SIG-M5 (cell line): ENCODE measurements at places on chromosomes 1 and 21.

- no peak for DNase-seq
These were observed 35.2 kb downstream of the SPEN start for GRCh38 chr1:15882665-15883064.

DNA sequence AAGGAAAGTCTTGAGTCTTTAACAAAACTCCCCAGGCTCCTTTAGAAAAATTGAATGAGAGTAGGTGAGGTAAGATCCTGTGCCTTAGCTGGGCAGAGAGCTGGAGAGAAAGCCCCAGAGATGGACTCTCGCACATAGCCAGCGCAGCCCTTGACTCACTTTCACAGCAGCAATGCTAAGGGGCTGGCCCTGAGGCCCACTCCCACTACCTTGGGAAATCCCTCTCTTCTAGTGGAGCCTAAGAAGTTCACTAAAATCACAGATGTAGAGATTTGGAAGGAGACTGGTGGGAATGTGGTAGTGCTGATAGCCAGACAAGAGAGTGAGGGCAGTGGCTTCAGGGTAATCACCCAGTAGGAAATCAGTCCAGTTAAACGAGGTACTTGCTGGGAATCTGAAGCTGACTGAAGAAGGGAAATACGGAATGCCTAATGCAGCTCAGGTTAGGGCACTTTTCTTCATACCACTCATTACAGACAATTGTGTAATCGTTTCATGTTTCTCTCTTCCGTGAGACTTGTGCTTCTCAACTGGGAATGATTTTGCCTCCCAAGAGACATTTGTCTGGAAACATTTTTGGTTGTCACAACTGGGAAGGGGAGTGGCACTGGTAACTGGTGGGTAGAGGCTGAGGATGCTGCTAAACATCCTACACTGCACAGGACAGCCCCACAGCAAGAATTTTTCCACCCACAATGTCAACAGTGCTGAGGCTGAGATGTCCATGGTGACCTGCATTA, 42.4 kb upstream of the LRRC8C start:
- no peak for DNase-seq

- DNase-seq, result no peak
These were observed 79.0 kb downstream of the NPHP4 start for GRCh38 chr1:5913078-5913845.

- DNase-seq, result peak; percentile 70
These were observed 34.1 kb upstream of the BTG2 start for GRCh38 chr1:203271018-203271743.
